Retina (tissue), 1 donor: ENCODE measurements at places on chromosomes 2 and 18.

DNA sequence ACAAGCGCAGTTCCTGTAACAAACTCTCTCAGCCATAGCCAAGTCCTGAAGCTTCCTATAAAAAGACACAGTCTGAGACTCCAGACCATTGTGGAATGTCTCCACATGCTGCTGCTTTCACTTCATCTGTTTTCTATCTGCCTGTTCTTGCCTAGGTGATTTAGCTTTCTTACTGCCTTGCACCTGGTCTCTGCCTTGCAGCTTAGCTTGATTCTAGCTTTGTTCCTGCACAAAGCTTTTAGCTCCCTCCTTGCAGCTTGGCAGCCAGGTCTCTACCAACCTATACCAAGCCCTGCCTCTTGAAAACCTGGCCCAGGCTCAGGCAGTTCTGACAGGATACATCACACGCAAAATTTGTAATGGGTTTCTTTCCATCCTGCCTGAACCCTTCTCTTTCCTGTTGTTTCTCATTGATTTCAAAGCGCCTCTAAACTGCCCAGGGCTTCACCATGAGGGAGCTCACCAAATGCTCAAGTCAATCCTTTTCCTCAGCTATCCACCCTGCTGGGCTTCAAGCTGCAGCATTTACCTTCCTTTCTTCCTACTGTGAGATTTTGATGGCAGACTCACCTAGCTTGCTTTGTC, 941.3 kb upstream of the NXPH2 start:
- peak; percentile 4 for DNase-seq

GRCh38 chr2:30293303-30293921, 62.1 kb downstream of the LBH start:
- no peak for DNase-seq

DNA sequence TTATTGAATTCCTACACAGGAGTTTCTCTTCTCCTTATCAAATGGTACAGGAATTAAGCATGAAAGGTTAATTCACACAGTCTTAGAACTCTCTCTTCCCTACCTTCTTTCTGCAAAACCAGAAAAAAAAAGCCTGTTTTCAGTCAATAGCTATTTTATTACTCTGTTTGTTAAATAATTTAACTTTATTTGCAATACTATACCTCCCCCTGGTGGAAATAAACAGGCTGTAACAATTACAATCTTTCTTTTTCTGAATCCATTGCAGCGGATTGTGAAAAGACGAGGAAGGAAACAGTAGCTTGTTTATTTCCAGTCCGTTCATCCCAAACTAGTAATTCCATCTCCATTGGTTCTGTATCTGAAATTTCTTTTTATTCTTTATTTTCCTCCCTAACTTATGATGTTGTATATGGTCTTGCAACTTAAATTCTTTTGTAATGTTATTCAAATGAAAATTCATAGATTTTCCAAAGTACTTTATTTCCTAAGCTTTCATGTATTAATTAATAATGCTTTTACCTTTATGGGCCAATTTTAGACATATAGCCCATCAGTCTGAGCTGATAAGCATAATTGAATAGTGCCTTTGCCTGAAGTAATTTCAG, 165.2 kb downstream of the SH3BP4 start:
- no peak for DNase-seq

DNA sequence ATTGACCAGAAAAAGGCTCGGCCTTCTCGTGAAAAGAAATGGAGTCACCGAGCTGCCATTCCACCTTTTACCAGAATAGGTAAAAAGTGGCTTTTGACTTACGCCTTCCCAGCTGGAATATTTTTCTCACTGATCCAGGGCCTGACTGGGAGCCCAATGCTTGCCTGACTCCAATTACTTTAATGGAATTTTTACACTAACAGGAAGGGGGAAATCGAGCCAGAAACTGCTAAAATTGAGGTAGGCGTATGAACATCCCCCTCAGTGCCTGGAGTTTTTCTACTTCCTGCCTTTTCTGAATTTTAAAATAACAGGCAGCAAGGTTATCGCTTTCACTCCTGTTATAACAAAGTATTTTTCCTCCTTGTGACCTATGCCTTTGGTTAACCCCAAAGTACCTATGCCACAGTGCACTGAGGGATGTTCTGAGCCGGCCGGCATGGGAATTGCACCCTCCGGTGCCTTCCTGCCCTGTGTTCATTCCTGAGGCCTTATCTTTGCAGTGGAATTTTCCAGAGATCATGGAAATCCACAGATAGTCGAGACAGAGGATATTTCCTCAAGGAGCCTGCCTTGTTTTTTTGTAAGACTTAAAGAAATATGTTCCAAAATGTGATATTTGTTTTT, 18.3 kb upstream of the RPL31 start:
- no peak for DNase-seq

DNA sequence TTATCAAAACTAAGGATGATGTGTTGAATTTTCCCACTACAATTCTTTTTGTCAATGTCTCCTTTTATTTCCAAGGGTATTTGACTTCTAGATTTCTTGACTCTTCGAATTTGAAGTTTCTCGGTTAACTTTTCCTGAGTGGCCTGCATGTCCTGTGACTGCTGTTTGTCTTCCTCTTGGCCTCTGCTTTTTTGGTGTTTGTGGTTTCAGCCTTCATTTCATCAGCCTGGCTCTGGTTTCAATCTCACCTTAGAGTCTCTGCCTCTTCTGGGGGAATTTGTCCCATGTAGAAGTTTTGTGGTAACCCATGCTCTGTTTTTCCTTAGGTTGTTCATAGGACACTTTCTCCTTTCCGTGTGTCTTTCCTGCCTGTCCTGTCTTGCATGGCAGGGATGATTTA, 28.3 kb upstream of the SNED1 start:
- no peak for DNase-seq

GRCh38 chr2:140528982-140529381, 1601.8 kb downstream of the LRP1B start:
- DNase-seq: no peak

GRCh38 chr2:232955856-232956255, 57.2 kb downstream of the NGEF start:
- DNase-seq: no peak

DNA sequence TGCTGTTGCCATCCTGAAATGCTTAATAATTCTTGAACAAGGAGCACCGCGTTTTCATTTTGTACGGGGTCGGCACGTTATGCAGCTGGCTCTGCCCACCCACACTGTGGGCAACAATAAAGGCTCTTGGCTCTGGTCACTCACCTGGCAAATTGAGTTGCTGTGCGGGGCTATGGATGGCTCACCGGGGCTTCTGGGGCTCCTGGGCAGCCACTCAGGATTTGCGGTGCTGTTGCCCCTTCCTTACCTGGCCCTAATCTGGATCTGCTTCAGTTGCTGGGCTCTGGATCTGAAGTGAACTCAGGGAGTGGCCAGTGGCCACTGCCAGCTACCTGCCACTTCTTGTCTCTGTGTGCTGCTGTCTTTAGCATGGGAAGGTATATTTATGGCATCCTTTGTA, 22.7 kb downstream of the RHOB start:
- no peak for DNase-seq

- no peak for DNase-seq
Observed at GRCh38 chr2:196170213-196170605, 1.2 kb downstream of the STK17B start.

DNA sequence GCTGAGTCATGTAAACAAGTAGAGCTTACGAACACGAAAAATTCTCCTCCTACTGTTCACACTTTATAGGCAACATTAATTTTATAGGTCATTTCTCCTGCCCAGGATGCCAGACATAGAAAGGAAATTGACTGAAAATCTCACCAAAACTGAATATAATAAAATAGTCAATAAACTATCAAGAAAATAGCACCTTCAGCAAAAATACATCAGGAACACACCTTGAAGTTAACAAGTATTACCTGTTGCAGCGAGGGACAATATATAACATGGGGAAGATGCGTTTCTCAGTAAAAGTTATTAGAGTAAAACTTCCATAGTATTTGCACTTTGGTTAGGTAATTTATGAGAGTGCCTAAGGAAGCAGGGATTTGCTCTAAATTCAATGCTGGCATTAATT, 344.6 kb downstream of the KCNJ3 start:
- DNase-seq: no peak

- DNase-seq: no peak
Observed at GRCh38 chr2:144261336-144261735, 258.6 kb downstream of the ZEB2 start.

GRCh38 chr2:150859162-150859561, 371.7 kb upstream of the RND3 start:
- no peak for DNase-seq

DNA sequence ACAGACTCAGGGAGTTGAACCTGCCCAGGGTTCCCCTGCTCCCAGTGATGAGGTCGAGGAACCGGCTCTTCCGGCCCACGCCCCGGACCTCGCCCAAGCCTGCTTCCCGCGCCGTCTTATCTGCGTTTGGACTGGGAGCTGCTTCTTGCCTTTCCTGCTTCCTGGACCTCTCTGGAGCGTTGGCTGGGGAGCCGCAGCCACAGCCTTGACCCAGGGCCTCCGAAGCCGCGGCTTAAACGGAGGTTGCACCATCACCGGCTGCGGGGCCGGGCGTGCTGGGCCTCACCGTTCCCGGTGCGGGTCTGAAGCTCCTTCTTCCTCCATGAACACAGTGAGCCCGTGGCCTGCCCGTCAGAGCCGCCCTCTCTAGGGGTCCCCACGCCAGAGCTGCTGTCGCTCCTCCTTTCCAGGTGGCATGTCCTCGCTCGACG, 13.3 kb downstream of the NTSR2 start:
- no peak for DNase-seq

DNA sequence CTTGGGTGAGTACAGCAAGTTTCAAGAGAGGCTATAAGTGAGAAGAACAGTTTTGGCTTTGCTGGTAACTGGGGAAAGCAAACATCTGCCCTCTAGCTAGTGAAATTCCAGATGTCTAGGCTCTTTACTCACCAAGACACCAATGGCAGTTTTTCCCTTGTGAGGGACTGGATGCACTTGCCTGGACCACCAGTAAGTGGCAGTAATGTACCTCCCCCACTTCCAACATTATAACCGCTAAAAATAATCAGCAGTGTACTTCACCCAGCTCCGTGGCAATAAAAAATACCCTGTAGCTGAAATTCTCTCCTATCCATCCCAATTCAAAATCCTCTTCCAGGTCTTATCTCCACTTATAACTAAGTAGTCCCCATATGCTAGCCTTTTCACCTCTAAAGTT, 383.9 kb downstream of the ARHGAP15 start:
- DNase-seq: peak; percentile 68

- DNase-seq: no peak
Observed at GRCh38 chr2:148067801-148068200, 46.9 kb downstream of the MBD5 start.

GRCh38 chr2:54100772-54101171, 14.6 kb upstream of the ACYP2 start:
- DNase-seq: no peak

DNA sequence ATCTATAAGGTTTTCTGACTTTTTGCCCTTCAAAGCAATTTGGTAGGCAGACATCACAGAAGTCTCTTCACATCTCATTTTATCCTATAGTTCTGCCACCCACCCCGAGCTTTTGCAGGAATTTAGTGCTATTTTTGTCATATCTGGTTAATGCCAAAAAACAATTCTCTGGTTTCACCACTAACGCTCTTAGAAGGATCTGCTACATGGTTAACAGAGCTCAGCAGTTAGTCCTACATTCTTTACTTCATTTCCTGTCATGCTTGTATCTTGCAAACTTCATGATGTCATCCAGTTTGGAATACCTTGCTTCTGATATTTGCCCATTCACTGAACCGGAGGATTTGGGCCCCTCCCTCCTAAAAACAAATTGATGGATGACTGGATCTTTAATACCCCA, 116.8 kb upstream of the SERPINE2 start:
- DNase-seq: no peak

DNA sequence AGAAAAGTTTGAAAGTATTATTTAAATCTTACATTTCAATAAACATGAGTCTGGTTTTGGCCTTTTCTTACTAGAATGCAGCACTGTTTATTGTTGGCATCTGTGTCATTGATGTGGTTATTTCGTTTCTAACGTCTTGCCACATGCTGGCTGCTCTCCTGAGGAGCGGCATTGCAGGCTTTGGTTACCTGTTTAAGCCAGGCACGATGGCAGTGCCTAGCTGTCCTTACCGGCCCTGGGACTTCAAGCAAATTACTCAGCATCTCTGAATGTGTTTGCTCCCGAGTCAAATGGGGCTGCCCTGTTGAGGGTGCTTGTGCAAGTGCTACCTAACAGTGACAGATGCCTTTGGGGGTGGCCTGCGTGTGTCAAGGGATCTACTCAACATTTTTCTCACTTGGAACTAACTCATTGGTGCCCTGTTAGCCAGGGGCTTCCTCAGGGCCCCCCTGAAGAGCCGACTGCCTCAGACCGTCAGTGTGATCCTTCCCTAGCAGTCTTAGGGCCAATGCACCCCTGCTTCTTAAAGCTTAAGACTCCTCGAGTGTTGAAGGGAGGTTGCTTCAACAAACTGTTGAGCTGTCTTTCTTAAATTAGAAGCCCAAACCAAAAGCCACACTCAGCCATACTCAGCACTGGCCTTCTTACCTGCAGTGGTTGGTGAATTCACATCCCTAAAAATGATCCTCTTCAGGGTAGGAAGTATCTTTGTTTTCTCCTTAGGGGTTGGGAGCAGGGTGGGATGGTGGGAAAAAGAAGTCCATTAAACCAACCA, 151.5 kb downstream of the NCK2 start:
- DNase-seq: no peak

GRCh38 chr2:226671141-226671676, 128.4 kb downstream of the IRS1 start:
- DNase-seq: no peak

- DNase-seq: no peak
Observed at GRCh38 chr2:232431705-232432590, 24.0 kb upstream of the ALPI start.

GRCh38 chr2:221758076-221758475, 186.0 kb upstream of the EPHA4 start:
- DNase-seq: no peak

- DNase-seq: no peak
Observed at GRCh38 chr2:157831573-157832315, 44.4 kb downstream of the ACVR1 start.

GRCh38 chr2:187544371-187545080, 9.7 kb downstream of the TFPI start:
- no peak for DNase-seq

DNA sequence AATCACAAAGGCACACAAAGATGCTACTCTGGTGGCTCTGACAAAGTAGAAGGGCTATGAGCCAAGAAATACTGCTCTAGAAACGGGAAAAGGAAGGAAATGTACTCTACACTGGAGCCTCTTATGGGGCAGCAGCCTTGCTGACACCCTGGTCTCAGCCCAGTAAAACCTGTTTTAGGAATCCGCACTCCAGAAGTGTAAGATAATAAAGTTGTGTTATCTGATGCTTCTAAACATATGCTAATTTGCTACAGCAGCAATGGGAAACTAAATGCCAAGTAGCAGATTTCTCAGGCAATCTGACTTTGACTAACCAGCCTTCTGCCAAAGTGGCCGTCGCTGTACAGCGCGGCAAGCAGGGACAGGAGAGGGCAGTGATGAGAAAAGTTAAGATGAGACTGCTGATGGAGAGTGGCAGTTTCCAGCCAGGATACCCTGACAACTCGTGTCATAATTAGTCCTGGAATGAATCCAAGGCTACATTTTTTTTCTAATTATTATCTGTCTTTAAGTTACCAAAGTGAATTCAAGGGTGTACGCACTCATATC, 99.0 kb downstream of the NETO1 start:
- no peak for DNase-seq

- DNase-seq: no peak
Observed at GRCh38 chr2:163266772-163267171, 428.2 kb upstream of the KCNH7 start.
